ENCODE measurements at places on chromosomes 16 and 17.

DNA sequence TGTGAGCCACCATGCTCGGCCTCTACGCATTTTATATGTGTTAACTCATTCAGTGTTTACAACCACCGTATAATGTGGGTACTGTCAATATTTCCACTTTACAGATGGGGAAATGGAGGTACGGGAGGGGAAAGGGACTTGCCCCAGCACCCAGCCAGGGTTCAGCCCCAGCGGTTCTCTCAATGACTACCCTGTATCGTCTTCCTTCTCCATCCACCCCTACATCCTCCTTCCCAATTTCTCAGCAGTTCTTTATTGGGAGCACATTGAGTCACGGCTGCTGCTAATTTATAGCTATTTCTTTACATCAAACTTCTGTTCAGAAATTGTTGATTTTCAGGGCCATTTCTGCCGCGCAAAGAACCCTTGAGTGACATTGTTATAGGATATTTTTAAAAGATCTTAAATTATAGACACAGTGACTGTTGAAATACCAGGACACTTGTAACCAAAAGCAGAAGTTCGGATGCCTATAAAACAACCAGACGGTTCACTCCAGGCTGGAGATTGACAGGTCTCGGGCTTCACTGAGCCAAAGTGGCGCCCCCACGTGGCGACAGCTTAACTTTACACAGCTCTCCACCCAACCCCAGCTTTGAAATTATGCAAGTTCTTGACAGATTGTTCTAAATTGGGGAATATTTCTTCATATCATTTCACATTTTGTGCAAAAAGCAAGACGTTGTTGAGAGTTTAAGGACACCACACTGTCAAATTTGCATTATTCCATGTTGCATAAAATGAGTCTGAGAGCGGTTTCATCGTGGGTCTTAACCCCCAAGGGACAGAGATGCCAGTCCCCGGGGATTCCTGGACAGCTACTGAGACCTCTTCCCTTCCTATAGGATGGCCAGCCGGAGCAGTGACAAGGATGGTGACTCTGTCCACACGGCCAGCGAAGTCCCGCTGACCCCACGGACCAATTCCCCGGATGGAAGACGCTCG, 11.8 kb downstream of the SYT17 start:
- no peak for DNase-seq
- no peak overlapping the region for H3K27ac ChIP-seq
- H3K36me3 ChIP-seq, result 0 out of 2 replicates have a peak, but pooled peaks cover 2% of the 10 kb centered on the region
- no peaks in the 10 kb centered on the region for H3K4me1 ChIP-seq
- no peaks in the 10 kb centered on the region for H3K27me3 ChIP-seq
- H3K4me3 ChIP-seq, result no peak overlapping the region

DNA sequence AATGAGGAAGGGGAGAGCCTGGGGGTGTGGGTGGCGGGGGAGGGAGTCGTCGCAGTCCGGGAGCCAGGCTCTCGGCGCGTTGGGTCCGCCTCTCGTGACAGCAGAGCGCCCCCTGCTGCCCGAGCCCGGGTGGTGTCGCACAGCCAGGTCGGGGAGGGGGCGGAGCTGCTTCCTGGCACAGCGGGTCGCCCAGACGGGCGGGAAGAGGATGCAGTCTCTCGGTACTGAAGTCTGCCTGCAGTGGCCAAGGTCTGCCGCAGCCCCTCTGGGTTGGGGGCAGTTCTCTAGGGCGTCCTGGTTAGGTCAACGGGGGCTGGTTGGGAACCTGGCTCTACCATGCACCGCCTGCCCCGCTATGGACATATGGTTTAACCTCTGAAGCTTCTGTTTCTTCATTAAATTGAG, 38.2 kb upstream of the CCDC182 start:
- no peaks in the 10 kb centered on the region for H3K36me3 ChIP-seq
- peak; percentile 99 for DNase-seq
- H3K4me3 ChIP-seq, result no peak overlapping the region

DNA sequence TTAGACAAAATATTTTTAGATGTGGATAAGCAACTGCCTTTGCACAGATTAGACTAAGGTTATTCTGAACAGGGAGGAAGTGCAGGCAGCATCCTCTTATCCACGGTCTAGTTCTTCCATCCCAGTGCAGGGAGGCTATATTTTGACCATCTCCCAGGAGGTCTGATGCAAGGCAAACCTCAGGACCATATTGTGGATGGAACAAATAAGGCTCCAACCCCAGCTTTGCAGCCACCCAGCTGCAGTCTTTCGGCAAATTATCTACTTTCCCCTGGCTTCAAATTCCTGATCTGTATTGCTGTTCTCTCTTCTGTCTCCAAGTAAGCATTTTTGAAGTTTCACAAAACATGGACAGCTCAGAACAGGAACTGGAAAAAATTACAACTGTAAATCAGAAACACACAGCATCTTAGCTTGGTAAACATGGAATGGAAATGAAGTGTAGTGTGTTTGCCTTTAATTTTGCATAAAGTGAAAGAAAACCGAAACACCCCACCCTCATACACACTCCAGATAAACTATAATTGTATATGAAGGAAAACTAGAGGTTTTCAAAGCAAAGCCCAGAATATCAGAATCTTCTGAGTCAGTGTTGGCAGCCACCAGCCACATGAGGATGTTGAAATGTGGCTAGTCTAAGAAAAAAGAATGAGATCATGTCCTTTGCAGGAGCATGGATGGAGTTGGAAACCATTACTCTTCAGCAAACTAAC, 33.5 kb upstream of the MON1B start:
- no peak overlapping the region for H3K4me3 ChIP-seq
- no peak for DNase-seq
- H3K36me3 ChIP-seq, result no peaks in the 10 kb centered on the region

DNA sequence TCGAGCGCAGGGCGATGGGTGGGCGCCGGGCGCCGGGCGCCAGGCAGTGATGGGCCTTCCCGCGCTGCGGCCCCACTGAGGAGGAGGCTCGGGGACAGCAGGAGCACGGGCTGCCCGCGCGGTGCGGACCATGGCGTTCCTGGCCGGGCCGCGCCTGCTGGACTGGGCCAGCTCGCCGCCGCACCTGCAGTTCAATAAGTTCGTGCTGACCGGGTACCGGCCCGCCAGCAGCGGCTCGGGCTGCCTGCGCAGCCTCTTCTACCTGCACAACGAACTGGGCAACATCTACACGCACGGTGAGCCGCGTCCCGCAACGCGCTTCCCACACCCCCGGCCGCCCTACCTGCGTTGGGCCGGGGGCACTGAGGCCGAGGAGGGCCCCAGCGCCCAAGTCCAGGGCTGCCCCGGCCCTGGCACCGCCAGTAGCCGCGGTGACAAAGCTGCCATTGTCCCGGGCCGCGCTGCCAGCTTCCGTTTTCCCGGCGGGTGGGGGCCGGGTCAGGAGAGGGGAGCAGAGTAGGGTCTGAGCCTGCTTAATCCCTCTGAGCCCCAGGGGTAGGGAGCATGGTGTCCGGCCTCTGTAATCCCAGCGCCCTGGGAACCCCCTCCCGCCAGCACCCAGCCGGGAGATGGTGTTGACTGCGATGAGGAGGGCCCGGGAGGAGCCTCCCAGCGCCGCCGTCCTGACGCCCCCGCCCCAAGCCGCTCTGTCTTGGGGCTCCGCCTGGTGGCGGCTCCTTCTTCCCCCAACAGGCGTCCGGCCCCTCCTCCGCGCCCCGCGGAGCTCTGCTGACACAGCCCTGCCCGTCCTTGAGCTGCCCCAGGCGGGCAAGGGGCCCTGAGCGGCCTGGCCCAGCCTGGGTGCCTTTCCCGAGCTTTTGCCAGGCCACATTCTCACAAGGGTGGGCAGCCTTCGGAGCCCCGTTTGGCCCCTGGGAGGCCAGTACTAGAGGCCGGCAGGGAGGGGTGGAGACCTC, 685 bp downstream of the PAQR4 start:
- peak overlapping the region; percentile 94 for H3K4me3 ChIP-seq
- H3K27ac ChIP-seq, result peak overlapping the region; percentile 48
- peaks cover 13% of the 10 kb centered on the region for H3K36me3 ChIP-seq
- peak; percentile 90 for DNase-seq

- no peaks in the 10 kb centered on the region for H3K27me3 ChIP-seq
- no peak overlapping the region for H3K27ac ChIP-seq
- no peaks in the 10 kb centered on the region for H3K4me1 ChIP-seq
- DNase-seq, result no peak
Measured at GRCh38 chr17:79137789-79138165, 63.2 kb downstream of the ENGASE start.

GRCh38 chr17:73165616-73166404, 1.0 kb downstream of the SSTR2 start:
- H3K4me3 ChIP-seq, result peak overlapping the region; percentile 83
- no peak overlapping the region for H3K27ac ChIP-seq
- peaks cover 2% of the 10 kb centered on the region for H3K36me3 ChIP-seq

Measured in H1 (cell line).